T-helper 17 cell (primary cell): ENCODE measurements at places on chromosomes 12 and 14.

DNA sequence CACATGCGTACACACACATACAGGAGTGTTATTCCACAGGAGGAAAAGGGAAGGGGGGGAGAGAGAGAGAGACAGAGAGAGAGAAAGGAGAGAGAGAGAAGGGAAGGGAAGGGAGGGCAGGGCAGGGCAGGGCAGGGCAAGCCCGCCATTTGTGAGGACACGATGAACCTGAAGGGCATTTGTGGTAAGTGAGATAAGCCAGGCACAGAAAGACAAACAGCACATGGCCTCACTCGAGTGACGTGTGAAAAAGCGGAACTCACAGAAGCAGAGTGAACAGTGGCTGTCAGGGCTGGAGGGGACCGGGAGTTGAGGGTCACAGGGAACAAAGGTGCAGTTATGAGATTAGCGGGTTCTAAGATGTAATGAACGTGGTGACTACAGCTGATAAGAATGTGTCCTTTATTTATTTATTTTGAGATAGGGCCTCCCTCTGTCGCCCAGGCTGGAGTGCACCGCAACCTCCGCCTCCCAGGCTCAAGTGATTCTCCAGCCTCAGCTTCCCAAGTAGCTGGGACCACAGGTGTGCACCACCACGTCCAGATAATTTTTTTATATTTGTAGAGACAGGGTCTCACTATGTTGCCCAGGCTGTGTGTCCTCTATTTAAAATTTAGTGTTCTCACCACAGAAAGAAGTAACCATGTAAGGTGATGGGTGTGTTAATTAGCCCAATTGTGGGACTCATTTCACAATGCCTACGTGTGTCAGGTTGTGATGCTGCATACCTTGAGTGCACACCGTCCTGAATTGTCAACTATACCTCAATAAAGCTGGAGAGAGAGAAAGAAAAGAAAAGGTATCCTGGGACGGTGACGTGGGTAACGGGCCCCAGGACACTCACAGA, 18.7 kb upstream of the FBRSL1 start:
- DNase-seq = no peak

GRCh38 chr12:3554371-3555115, 63.5 kb downstream of the PRMT8 start:
- DNase-seq = no peak

DNA sequence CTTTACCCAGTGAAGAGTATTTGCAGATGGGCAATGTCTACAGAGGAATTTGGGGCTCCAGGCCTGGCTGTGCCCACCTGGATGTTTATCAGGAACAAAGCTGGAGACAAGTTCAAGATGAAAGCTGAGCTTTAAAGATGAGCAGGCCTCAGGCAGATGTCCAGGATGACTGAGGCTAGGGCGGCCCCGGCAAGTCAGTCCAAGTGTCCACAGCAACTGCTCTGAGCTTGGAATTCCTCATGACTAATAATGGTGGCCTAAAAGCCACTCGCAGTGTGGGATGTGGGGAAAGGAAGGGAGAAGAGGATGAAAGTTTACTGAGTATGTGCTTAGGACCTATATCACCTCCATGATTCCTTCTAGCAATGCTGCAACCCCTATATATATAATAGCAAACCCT, 128.2 kb upstream of the NOS1 start:
- DNase-seq = no peak

DNA sequence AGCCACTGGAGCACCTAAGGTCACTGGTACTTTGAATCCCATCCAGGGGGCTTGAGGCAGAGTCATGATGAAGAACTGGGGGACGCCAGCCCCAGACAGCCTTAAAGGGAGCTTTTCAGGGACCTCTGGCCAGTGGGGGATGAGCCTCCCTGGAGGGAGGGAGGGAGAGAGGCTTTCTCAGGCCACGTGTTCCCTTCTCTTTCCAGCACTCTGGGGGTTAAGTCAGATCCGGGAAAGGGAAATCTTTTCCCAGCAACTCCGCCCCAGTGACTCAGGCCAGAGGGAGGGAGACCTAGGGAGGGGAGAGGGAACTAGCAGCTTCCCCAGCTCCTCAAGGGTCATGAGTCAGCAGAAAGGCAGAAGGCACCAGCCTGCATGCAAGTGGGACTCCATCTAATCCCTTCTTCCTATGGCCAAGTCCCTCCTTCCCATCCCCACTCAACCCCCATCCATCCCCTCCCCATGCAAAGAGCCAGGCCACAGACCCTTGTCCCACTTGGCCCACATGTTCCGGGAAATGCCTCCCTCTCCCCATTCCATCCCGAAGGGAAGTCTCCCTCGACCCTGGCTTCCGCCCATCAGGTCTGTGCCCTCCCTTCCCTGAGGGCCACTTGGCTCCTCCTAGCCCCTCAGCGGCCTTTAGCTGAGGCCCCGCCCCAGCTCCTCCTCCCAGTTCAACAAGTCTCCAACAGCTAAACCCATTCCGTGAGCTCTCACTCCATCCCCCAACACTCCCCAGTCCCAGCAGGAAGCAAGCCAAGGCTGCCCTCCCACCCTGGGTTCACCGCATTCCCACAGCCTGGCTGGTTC, 5.6 kb downstream of the TNFRSF1A start:
- DNase-seq = no peak

GRCh38 chr12:93183940-93184671, 193.6 kb upstream of the NUDT4 start:
- DNase-seq = no peak

DNA sequence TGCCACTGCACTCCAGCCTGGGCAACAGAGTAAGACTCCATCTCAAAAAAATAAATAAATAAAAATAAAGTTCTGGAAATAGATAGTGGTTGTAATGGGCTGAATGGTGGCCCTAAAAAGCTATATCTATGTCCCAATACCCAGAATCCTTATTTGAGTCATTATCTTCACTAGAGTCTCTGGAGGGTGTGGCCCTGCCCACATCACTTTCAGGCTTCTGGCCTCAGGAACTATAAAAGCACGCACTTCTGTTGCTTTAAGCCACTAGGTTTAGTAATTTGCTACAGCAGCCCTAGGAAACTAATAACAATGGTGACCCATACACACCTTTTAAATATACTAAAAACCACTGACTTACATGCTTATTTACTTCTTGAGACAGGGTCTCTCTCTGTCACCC, 49.9 kb downstream of the MAP3K9 start:
- no peak for DNase-seq

DNA sequence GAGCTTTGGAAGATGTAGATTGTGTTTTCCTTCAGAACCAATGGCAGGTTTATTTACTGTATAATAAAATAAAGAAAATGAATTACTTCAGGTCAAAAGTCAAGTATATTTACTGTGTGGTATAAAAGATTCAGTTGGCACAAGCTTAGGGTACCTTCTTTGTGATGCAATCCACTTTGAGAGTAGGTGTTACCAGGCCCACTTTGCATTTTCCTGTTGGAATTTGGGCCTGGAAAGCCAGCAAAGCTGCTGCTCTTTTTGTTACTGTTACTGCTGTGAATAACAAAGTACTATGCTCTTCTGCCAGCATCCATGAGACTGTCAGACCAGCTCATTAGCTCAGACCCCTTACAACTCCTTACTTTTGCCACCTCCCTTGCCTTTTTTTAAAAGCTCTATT, 649.0 kb upstream of the SEL1L start:
- DNase-seq = no peak

GRCh38 chr14:21201732-21202462, 46.0 kb upstream of the OR5AU1 start:
- no peak for DNase-seq

- DNase-seq = no peak
Observed at GRCh38 chr12:88145567-88146505, 3.7 kb downstream of the TMTC3 start.
